ENCODE measurements at places on chromosomes 5 and 9.

DNA sequence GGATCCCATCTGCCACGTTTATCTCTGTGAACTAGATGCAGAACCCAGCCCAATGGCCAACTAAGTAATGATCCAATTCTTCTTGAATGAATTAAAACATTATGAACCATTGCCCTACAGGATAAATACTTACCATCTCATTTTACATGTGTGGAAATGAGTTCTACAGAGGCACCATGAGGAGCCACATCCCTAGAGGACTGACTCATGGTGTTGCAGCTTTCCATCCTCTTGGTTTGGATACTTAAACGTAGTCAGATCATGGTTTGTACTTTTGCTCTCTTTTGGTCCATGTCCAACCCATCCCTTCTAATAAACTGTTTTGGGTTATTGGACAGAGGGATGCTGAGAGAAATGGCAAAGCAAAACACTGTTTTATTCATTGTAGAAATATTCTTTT, 484.8 kb downstream of the EBF1 start:
- no peak for DNase-seq

DNA sequence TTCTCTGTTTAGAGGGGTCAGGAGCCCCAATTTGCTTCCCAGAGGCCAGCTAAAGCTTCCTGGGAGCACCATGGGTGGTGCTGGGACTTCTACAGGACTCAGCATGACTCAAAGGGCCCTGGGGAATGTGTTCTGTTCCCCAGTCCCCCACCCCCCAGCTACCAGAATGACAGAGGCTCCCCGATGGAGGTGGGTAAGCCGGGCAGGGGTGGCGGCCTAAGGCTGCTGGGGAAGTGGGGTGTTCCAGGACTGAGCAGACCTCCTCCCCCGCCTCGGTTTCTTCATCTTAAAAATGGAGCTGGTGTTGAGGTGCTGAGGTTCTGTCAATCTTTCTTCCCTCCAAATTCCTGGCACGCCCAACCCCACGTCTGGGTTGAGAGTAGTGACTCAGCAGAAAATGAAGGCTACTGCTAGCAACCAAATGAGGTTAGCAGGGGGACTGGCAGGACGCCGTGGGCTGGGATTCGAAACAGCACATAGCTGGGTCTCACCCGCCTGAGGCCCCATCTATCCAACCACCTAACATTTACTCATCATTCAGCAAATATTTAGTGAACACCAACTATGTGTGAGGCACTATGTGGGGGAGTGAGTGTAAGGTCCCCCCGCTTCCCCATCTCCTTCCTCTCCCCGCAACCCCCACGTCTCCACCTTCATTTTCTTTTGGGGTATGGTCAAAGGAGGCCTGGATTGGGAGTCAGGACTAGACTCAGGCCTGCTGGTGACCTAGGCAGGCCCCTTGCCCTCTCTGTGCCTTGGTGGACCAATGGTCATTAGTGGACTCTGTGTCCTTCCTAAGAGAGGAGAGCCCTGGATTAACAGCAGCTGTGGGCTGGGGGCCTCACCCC, 50.2 kb downstream of the C9orf50 start:
- no peak for DNase-seq

- no peak for DNase-seq
These were observed 110.3 kb upstream of the NFIB start for GRCh38 chr9:14424289-14424688.

DNA sequence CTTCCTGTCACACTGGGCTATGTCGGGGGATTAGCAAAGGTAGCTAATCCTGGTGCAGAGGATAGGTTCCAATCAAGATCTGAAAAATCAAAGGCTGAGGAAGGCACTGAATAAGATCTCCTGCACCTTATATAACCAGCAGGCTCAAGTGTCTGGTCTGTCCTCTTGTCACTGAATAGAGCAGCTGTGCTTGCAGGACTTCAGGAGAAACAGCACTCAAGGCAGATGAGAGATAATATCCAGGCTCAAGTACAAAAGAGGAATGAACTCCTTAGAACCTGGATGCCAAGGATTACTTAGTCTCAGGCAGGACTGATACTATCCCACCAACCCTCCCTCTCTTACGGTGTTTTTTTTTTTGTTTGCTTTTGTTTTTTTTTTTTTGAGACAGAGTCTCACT, 108.8 kb upstream of the LRRTM2 start:
- DNase-seq, result no peak

Data from activated CD4-positive, CD25-positive, alpha-beta regulatory T cell (primary cell).